DND-41 (cell line): ENCODE measurements at places on chromosomes 3 and 15.
A peak's percentile ranks its signal among the peaks of the same experiment; 100 is the strongest.

DNA sequence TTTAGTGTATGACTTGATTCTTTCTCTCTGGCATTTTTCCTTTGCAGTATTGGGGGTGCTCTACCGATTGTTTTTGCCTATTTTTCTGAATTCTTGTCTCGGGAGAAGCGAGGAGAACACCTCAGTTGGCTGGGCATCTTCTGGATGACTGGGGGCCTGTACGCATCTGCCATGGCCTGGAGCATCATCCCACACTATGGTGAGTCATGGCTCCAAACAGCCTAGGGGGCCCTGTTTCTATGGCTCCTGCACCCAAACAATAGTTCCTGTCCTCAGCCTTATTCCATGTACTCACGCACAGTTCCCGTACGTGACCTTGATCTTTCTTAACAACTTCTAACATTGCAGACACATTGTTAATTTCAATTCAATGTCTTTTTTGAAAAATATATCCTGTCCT is 152.3 kb downstream of the SV2B start:
- DNase-seq: no peak

GRCh38 chr15:93048759-93049161 is 40.3 kb downstream of the RGMA start:
- DNase-seq: no peak

DNA sequence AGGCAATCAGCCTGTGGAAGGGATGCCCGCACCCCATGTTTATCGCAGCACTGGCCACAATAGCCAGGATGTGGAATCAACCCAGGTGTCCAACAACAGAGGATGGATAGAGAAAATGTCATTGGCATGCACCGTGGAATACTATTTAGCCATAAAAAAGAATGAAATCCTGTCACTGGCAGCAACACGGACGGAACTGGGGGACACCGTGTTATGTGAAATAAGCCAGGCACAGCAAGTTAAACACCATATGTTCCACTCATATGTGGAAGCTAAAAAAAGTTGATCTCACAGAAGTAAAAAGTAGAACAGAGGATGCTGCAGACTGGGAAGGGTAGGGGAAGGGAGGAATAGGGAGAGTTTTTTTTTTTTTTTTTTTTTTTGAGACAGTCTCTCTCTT is 15.6 kb downstream of the MELTF start:
- DNase-seq: no peak

- peak; percentile 51 for DNase-seq
These were observed 605 bp downstream of the DCUN1D1 start for GRCh38 chr3:182979674-182980191.

GRCh38 chr3:40190056-40190455 is 119.5 kb upstream of the EIF1B start:
- no peak for DNase-seq

GRCh38 chr3:140292684-140293083 is 357.7 kb downstream of the CLSTN2 start:
- DNase-seq: no peak

DNA sequence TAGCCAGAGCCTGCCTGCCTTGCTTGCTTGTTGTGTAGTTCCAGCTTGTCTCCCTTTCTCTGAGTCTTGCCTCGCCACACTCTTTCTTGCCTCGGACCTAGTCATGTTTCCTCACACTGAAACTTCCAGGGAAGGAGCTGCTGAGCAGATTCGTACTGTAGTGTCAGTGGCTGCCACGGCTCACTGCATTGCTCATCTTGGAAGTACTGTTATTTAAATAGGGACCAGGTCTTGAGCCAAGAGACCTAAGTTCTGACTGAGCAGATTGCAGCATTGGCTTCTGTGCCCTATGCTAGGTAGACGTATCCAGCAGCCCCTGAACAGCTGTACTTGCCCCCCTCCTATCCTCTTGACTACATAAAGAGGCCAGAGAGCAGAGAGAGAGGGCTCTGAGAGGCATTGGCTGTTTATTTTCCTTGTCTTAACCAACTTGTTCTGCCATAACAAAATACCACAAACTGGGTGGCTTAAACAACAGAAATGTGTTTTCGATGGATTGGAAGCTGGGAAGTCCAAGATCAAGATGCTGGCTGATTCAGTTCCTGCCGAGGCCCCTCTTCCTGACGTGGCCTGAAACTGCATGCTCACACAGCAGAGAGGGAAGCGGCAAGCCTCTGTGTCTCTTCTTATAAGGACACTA is 5.8 kb upstream of the RARRES1 start:
- no peak for DNase-seq

DNA sequence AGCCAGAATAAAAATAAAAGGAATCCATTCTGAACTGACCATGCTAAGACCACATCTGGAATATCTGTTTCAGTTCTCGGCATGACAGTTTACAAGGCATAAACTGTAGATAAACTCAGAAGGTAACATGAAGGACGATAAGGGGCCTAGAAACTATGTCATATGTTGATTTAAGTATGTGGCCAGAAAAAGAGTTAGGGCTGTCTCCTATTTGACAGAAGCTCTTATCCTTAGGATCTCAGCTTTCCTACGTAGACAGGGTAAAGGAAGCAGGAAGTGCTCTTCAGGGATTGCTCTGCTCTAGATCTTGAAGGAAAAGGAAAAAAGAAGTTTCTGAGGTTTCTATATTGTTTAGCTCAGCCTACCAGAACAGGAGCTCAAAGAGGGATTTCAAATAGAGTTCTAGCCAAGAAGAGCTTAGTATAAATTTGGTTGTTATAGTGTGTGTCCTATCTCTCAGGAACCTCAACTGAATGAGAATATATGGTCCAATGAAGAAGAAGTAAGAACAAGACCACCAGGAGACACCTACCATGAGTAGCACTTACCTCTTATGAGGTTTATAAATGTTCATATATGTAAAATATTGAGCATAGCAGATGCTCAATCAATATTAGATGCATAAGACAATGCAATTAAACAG is 59.2 kb downstream of the TP53BP1 start:
- no peak for DNase-seq

DNA sequence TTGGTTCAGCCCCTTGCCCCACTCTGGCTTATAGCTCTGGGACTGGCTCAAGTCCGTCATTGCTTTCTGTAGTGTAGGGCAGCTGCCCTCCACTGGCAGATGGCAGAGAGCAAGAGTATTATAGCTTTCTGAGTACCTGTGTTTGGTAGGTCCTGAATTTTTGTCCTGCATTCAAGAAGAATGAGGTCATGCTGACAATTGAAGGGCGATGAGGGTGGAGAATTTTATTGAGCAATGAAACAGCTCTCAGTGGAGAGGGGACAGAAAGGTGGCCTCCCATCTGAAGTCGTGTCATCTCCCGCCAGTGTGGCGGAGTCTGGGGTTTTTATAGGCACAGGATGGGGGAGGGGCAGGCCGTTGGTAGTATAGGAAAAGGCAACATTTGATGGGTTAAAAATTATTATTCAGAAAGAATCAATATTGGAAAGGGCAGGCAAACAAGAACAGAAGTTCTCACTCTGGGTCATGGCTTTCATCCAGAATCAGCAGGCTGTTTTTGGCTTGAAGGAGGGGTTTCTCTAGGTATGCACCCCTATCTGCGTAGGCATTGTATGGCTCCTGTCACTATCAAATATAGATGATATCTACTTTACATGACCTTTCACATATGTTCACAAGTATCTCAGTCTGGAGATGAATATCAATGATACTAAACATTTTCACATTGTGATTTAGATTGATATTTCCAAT is 1239.7 kb upstream of the ALCAM start:
- DNase-seq: no peak

- DNase-seq: no peak
These were observed 20.3 kb downstream of the SLCO2A1 start for GRCh38 chr3:134009345-134010000.

DNA sequence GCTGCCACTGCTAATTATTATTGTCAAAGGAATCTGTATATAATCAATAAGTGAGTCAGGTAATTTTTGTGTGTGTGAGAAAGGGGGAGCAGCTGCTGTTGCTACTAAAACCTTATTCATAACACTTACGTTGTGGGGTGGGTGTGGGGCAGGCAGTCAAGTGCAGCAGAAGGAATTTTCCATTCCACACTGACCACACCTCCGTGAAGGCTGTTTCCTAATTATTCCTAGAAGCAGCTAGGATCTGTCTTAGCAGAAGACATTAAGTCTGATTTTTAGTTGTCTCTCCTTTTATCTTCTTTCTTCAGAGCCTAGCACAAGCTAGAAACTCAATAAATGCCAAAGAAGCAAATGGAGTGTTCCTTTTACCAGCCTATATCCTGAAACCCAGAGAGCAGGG is 4.0 kb upstream of the U2SURP start:
- no peak for DNase-seq

DNA sequence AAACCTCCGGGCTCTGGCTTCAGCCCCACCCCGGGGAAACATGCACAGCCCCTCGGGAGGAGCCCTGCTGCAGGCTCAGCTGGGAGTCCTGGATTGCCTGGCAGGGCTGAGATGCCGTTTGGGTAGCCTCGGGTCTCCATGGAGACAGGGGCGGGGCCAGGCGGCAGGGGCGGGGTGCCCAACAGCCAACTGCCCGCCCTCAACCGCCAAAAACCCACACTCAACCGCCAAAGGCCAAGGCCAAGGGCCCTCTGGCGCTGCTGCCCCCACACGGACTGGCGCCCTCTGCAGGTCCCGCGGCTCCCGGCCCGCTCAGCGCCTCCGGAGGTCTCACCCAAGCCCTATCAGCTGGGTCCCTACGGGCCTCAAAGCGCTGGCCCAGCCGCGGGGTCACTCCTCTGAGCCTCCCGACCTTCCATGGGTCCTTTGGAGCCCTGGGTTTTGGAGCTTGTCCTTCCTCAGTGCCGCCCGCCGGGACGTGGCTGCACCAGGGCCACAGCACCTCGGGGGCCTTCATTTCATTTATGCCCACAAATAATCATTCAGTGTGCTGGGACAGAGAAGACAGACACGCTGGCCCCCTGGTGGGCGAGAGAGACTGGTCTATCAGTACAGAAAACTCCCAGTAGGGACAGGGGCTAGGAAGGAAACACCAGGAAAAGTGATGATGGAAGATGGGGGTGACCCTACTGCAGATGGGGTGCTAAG is 33.5 kb upstream of the ACAD9 start:
- peak; percentile 36 for DNase-seq

- no peak for DNase-seq
These were observed 76.0 kb downstream of the FEM1B start for GRCh38 chr15:68353421-68354135.

DNA sequence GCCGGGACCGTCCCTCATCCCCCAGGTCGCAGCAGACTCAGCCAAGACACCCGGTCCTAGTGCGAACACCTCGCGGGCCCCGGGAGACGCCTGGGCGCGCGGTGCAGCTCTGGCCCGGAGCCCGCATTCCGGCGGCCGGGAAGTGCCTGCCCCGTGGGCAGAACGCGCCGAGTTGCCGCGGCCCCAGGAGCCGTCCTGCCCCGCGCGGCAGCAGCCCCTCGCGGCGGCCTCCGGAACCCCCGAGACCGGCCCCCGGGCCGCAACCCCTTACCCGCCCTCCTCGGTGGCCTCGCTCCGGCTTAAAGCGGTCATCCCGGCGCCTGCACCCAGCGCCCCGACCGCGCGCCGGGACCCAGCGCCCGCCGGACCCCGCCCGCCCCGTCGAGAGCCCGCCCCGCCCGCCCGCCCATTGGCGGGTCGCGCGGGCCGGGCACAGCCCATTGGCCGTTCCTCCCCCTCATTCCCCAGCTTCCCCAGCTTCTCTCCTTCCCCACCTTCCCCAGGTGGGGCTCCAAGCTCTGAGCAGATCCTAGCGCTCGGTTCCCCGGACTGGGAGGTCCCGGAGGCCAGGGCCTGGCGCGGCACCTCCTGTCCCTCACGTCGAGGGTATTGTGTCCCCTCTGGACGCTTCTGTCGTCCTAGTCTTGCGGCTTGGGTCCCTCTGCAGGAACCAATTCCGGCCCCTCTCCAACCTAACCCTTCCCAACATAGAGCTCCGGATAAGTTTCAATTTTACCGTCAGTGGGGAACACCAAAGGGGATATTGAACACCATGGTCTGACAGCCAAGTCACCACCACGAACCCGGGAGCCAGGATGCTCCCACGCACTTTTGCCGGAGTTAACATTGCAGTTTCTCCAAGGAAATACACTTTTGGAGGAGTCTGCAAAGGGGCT is at the start of gene GRAMD2A:
Gene GRAMD2A, minus strand, starts transcription at position 328 of the 896 bp plus-strand sequence.
- DNase-seq: no peak

DNA sequence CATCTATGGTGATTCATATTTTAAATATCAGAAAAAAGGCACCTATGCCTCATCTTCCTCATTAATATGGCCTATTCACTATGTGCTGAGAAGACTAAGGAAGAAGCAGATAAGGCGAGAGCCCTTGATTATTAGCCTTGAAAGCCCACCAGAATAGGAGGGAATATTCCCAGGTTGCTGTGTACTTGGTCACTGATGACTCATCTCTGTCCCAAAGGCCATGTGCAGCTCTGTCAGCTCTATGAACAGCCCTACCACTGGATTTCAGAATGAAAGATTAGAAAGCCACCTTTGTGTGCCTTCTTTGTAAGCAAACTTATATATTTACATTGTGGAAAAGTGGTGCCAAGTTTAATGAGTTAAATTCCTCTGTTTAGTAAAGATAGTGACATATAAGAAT is 211.5 kb downstream of the NFKBIZ start:
- no peak for DNase-seq

DNA sequence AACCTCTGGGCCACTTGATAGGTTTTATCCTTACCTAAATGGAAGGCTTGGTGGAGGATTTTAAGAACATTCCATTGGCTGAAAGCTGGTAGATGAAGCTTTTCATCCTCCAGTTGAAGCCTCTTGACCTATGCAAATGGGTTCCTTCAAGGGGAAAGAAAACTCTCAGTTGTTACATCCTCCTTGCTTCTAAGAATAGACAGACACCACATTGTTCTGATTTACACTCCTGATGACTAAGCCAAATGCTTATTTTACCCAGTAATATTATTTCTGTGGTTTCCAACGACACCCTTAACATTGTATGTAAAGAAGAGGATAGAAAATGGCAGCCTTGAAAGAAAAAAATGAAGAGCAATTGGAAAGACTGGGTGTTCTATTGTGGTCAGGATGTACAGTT is 480.5 kb downstream of the OTOL1 start:
- DNase-seq: no peak

DNA sequence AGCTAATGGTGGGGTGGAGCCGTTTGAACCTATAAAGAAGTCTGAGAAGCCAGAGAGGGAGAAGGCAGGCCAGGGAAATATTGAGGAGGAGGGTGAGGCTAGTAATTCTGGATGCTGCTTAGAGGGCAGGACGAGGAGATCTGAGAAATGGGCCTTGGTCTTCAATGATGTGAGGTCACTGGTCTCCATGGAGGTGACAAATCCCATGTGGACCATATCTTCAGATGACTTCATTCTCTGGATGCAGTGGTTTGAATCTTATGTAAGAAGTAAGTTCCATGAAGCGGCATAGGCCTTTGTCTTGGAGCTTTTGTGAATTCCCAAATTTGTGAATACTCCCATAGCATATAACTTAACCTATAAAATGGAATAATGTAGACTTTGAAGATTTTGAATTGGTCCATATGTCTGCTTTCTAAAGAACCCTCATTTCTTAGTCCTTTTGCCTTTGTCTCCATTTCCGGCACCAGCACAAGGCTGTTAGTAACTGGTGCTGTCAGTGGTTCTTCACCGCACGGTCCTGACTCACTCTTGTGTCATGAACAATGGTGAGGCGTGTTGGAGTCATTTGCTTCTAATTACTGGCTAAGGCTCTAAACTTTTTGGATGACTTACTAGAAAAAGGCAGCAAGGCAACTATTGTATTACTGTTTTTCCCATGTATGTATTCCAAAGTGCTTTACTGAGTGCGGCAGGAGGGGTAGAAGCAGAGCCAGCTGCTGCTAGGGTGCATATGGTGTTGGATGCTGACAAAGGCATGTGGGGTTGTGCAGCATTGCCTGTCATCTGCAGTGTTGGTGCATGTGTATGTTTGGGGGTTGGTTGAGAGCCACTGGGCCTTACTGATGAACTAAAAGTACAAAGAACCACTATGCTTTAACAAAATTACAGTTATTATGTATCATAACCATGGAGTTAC is 279.3 kb upstream of the C2CD4B start:
- no peak for DNase-seq

GRCh38 chr3:157530637-157531300 is 27.6 kb upstream of the VEPH1 start:
- no peak for DNase-seq
